ENCODE measurements at places on chromosomes 1 and 21. TPM values are rescaled to one million over a fixed set of nuclear protein-coding genes. Genes with fewer than 3 reads are reported as not detected.
A peak's percentile ranks its signal among the peaks of the same experiment; 100 is the strongest.

DNA sequence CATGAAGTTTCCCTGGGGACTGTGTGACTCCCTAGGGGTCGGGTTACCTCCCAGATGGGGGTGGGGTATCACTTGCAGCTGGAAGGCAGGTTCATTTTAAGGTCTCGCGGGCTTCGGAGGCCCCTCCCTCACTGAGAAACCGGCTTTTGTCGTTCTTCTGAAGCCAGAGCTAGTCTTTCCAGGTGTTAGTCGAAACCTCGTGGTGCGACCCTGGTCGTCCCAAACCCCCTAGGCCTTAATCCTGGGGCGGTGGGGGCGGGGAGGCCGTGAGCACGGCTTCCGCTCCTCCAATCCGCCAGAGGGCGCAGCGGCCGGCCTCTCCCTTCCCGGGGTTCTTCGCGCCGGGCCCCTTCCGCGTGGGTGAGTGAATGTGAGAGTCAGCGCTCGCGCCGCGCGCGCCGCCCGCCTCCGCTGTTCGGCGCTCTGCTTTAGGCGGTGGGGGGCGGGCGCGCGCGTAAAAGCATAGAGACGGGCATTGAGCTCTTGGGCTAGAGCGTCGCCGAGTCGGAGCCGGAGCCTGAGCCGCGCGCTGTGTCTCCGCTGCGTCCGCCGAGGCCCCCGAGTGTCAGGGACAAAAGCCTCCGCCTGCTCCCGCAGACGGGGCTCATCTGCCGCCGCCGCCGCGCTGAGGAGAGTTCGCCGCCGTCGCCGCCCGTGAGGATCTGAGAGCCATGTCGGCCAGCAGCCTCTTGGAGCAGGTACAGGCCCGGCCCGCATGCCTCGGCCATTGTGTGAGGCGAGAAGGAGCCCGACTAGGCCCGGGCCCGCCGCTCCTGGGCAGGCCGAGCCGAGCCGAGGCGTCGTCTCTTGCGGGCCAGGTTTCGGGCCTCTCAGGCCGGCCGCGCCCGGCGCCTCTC is at the start of gene YTHDF2:
Gene YTHDF2 (plus strand): TSS at position 491 of the 857 bp plus-strand sequence. CDS start 181 bp downstream, at position 672.
- DNase-seq, result peak; percentile 97

- no peak for DNase-seq
Measured at GRCh38 chr1:30525971-30526651, 197.3 kb downstream of the MATN1 start.

- DNase-seq, result no peak
Measured at GRCh38 chr1:100414693-100415497, 62.6 kb downstream of the CDC14A start.

- DNase-seq, result no peak
Measured at GRCh38 chr1:37620707-37621106, 14.0 kb downstream of the RSPO1 start.

Gene CA14
- 0.94 TPM for polyA plus RNA-seq

Gene PADI2
- polyA plus RNA-seq, result 0.08 TPM

Measured in naive B cell (primary cell).